ENCODE measurements at places on chromosomes 5 and 9. TPM values are rescaled to one million over a fixed set of nuclear protein-coding genes. Genes with fewer than 3 reads are reported as not detected.

Gene HSPA9
- total RNA-seq = 424 TPM

Gene SHC3
- under 0.01 TPM for total RNA-seq

Gene MCTP1
- total RNA-seq = 16.6 TPM

Gene ADCY2
- total RNA-seq = not detected

Gene ADAMTS19
- not detected for total RNA-seq

Gene PCDHGB4
- total RNA-seq = 0.69 TPM

Gene DDX4
- total RNA-seq = not detected

Gene EMB
- 48.6 TPM for total RNA-seq

DNA sequence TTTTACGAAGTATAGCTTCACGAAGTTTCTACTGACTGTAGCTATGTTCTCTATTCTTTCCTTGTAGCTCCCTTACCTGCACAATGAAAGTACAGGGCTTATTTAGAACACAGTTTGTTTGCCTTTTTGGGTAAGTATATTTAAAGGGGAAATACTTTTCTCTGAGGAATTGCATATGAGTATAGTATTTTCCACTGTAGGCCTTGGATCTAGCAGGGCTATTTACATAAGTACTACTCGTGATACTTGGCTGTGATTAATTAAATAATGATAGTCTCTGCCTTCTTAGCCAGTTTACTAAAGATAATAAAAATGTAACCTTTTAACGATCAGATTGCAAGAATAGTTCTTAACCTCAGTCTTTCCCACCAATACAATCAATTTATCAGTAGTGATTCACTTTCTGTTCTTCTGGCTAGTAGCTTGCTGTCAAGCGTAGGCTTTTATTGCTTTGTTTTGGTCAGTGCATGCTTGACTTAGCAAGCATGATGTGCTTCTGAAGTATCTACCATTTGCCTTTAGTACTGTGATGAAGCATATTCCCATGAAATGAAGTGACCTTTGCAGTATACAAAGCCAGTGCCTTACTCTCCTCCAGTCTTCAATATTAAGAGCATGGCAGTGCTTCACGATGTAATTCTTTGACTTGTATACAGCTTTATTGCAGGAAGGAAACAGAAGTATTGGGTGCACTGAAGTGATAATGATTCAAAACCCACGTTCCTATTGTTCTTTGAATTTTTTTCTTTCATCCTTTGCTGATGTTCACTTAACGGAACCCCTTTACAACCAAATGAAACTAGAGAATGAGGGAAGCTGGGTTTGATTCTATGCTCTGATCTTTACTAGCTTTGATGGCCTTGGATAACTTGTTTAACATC is 64.2 kb downstream of the SLC44A1 start:
- no peak for DNase-seq

- DNase-seq = no peak
Observed at GRCh38 chr9:70813141-70813540, 308.3 kb downstream of the TRPM3 start.

DNA sequence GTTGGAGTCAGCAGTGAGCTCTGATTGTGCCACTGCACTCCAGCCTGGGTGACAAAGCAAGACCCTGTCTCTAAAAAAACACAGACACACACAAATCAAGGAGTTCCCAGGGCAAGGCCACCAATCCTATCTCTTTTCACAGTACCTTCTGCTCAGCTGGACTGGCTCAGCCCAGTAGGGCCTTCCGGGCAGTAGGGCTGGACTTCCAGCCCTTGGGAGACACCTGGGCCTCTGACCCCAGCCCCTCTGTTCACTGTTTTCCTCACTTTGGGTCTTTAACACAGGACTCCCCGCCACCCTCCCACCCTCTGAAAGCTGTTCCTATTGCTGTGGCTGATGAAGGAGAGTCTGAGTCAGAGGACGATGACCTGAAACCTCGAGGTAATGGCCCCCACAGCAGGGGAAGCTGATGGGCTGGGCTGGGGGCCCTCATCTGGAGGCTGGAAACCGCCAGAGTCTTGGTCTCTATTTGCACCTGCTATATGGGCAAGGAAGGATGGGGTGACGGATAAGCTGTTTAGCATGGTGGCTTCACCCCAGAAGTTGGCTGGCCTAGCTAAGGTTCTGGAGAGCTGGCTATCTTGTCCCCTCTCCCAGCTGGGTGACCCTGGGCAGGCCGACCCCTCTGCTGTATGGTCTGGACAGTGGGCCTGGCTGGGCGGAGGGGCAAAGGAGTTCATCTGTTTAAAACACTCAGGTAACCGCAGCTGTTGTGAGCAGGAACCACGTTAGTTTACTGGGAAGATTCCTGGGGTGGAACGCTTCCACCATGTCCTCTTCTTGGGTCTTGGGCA is 25.6 kb downstream of the USP20 start:
- no peak for DNase-seq

DNA sequence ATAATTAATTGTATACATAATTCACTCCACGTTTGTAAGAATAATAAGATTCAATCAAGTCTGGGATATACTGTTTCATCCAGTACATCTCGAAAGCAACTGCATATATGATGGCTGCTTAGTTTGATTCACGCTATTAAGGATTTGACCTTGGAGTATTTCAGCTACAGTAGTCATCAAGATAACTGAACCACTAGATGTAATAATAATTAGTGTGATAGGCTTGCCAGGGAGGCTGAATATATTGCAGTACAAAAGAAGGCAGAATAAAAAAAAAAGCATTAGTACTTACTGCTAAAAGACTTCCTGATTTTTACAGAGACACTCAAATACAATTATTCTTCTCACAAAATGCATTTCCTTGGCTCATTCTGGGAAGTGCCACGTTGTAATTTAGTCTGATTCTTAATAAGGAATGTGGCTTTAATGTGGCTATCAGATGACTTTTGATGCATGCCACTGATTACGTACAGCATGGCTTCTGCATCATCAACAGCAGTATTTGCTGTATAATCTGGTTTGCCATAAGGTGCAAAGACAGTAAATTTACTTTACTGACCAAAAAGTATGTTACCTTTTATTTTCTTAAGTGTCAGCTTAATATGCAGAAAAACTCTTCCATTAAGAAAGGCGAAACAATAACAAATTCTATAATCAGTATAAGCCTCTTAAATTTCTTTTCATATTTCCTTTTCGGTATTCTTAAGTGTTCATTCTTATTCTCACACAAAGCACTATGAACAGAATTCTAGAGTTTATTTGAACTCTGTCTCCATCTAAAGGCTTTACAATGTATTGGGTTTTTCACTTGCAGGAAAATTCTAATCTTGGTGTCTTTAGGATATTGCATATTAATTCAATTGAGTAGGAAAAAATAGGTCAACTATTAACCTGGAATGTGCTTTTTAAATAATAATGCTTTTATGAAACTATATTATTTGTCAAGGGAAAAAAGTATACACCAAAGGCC is 166.4 kb downstream of the SLF1 start:
- no peak for DNase-seq

GRCh38 chr5:125044491-125045282 is 298.2 kb upstream of the ZNF608 start:
- DNase-seq = no peak

DNA sequence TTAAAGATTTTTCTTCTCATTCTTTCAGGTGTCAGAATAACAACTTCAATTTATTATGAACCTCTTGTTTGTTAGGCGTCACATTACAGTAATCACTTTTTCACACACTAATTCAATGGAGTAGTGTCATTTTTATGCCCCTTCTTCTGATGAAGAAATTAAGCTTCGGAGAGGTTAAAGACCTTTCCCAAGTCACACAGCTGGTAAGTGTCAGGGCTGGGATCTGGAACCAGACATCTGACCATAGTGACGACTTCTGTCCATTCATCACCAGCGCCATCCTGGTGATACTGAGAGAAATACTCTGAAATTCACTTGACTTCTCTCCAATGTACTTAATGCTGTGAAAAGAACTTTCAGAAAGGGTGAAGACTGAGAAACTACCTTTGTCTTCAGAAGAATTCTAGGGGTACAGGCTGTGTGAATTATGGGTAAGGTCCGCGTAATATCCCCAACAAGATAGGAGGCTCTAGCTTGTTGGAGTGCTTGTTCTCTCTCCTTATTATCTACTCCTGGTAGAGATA is 173.8 kb downstream of the GAS1 start:
- no peak for DNase-seq

DNA sequence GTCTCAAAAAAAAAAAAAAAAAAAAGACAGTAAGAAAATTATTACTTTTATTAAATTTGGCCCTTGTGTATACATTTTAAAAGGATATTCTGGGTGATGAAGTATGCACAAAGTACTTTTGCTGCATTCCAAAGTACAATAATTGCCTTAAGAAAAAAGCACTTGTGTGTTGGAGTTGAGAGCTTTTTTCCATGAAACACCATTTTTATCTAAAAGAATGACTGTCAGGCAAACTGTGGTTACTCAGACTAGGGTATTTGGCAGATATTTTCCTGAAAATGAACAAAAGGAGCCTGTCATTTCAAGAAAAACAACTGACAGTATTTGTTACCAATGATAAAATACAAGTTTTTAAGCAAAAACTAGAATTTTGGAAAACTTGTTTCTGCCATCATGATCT is 84.3 kb upstream of the PTPN3 start:
- no peak for DNase-seq

- no peak for DNase-seq
Observed at GRCh38 chr9:72129271-72130156, 19.7 kb upstream of the GDA start.

GRCh38 chr9:80503671-80504281 is 932.0 kb downstream of the TLE4 start:
- peak; percentile 30 for DNase-seq

GRCh38 chr5:24347158-24347557 is 297.6 kb downstream of the CDH10 start:
- no peak for DNase-seq

GRCh38 chr9:35529161-35529823 is 39.4 kb downstream of the RUSC2 start:
- no peak for DNase-seq

DNA sequence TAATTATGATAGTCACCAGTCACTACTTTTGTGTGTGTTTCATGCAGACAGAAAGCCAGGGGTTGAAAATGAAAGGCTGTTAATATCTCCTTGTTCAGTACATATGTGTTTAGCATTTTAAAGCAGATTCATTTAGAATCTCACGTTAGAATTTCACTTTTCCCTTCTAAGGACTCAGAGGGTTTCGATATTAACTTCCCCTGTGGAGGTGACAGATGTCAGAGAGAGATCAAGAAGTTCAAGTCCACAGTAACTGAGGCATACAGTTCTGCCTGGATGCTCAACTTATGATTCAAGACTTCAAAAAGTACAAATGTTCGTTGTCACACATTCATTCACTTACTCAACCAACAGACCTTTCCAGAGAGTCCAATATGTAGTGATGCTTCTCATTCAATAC is 251.1 kb downstream of the EBF1 start:
- no peak for DNase-seq

DNA sequence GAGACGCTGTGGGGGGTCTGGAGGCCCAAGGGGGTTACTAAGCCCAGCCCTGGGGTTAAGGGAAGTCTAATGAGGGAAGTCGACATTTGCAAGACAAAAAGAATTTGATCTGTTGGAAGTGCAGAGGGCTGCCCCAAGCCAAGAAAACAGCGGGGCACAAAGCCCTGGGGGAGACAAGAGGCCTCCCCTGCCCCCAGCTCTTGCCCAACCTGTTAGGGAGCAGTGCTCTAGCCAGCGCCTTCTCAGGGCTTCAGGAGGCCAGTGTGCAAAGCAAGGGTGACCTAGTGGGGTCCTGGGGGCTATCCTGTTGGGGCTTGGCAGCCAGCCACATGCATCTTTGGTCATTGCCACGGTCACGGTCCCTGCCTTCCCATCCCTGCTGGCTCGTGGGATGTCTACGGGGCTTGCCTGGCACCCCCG is 25.2 kb downstream of the GFI1B start:
- no peak for DNase-seq

GRCh38 chr9:7783635-7784063 is 15.9 kb downstream of the DMAC1 start:
- no peak for DNase-seq

- DNase-seq = no peak
Observed at GRCh38 chr5:59274106-59274636, 619.4 kb downstream of the PDE4D start.

DNA sequence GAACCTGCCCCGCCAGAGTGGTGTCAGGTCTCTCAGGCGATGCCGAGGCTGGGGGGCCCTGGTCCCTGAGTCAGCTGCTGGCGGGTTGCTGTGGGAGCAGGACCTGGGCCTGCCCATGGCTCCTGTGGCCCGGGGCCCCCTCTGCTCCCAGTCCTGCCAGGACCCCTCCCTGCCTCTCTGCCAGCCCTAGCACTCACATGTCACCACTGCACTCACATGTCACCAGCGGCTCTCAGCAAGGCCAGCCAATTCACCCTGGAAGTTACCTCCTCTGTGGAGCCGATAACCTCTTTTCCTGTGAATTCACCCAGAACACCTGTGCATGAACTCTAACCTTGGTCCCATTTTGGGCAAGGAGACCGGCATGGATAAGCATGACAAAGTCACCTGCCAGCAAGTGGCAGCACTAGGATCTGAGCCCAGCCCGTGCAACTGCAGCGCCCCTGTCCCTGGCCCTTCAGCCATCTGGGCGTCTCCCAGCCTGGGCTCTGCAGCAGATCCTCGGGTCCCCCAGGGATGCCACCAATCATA is 170.2 kb downstream of the GAPVD1 start:
- DNase-seq = no peak

- peak; percentile 43 for DNase-seq
Observed at GRCh38 chr5:180910735-180911134, 11.8 kb downstream of the BTNL8 start.

- DNase-seq = no peak
Observed at GRCh38 chr5:7686794-7687193, 164.1 kb downstream of the CFAP90 start.

DNA sequence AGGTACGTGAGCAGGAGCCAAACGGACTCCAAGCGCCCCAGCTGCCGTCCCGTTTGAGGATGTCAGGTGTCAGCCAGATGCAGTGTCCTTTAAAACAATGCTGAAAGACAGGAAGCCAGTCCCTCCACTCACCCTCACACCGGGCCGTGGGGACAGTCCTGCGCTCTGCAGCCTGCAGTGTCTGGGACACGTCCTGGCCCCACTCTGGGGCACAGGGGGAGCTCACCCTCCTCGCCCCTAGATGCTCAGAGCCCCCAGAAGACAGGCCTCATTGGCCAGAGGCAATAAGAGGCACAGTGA is 79.7 kb downstream of the ZNF354C start:
- DNase-seq = no peak

DNA sequence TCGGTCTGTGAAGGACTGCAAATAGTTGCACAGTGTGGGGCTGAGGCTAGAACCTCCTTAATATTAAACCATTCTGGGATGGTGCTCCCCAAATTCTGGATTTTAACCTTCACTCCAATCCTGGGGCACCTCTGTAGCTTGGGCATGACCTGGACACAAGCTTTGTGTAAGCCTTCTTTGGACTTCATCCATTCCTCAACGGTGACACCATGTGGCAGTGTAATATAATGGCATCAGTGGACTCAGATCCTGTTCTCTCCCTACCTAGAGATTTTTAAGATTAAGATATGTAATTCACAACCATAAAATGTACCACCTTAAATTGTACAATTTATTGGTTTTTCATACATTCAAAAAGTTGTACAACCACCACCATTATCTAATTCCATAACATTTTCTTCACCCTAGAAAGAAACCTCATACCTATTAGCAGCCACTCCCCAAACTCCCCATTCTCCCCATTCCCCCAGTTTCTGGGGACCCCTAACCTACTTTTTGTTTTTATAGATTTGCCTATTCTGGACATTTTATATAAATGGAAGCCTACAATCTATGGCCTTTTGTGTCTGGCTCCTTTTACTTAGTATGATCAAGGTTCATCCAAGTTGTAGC is 4.8 kb upstream of the PLGRKT start:
- peak; percentile 63 for DNase-seq

Measured in LHCN-M2 (cell line).